Hematopoietic multipotent progenitor cell treated with erythropoietin and hydrocortisone succinate and interleukin-3 and kit ligand, for 4 days (in vitro differentiated cells): ENCODE measurements at places on chromosomes 2 and 18.

- DNase-seq, result peak; percentile 43
Measured at GRCh38 chr2:98824256-98825019, 93.5 kb upstream of the MGAT4A start.

DNA sequence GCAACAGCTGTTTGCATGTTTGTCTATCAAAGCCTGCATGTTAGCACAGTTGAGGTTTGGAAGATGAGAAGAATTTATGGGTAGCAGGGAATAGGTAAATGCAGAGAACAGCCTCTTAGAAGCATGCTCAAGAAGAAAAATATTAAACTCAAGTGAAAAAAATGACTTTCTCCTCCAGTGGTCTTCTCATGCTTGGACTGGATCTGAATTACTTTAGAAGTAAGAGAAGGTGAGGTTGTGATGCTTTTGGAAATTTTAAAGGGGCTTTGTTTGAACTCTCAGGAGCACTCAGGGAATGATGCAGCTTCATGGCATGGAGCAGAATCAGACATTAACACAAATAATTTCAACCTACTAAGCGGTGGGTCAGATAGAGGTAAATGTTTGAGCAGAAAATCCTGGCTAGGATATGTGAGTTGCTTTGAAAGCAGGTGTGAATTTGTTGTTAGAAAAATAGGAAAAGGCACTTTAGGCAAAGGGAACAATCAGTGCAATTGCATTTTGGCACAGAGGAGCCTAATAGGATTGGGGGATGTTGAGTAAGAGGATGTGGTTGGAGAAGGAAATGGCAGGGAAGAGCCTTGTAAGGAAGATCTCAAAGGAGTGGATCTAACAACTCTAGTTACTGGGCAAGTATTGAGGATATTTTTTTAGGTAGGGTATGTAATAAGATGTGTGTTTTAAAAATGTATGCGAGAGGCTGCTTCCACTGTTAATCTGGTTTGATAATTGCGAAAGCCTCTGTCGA is 76.3 kb downstream of the DDX1 start:
- no peak for DNase-seq

DNA sequence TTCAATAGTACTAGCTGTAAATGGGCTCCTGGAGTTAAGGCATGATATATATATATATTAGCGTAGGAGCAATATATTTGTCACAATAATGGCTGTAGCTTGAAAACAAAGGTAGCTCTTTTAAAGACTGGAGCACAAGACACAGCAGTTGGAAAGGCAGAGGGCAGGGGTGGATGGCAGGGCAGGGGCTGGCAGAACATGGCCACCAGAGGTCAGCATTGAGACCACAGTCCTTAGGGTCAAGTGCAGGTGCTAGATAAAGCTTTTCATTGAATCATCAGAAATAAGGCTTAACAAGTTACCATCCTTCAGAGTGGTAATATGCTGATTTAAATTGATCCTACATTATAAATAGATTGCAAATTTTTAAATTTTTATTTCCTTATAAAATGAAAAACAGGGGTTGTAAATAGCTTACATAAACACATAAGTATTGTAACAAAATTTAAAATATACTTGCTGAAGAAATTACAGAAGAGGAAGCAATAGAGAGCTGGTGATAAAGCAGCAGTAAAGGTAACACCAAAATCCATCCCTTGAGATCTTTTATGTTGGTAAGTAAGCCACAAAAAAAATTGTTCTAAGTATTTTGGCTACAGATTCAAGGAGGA is 161.2 kb upstream of the PIEZO2 start:
- DNase-seq, result peak; percentile 79

DNA sequence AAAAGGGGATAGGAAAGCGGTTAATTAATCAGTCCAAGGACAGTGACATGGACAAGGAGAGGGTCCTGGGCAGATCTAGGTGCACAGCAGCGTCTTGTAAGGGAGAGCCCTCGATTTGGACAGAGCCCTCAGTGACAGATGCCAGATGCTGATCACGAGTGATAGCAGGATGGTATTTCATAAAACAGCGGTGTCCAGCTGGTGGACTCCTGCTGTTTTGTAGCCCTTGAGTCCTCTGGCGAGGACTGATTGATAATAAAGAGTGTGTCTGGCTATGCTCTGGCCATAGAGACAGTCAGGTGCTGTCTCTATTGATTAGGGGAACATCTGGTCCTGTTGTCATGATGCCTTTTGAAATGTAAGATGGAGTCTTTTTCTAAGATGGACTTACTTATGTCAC is 180.7 kb downstream of the NCK2 start:
- no peak for DNase-seq

GRCh38 chr18:37524498-37525261 is 40.9 kb downstream of the CELF4 start:
- DNase-seq, result peak; percentile 35

DNA sequence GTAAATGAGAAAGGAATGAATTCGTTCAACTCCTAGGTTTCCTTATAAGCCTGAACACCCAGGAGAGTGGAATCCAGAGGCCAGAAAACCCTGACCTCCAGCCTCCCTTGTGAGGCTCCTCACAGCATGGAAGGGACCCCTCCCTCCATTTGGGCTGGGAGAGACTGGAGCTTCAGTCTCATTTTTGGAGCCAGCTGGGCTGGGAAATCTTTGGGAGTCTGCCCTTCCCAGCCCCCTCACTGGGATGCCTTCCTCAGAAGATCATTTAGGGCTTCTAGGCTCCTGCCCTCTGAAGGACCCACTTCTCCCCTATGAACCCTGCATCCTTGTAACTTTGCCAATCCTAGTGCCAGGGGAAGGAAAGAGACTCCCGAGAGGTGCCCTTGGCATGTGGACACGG is 346.1 kb downstream of the CYP26B1 start:
- DNase-seq, result no peak

GRCh38 chr2:152247337-152247695 is 71.8 kb upstream of the STAM2 start:
- DNase-seq, result no peak

DNA sequence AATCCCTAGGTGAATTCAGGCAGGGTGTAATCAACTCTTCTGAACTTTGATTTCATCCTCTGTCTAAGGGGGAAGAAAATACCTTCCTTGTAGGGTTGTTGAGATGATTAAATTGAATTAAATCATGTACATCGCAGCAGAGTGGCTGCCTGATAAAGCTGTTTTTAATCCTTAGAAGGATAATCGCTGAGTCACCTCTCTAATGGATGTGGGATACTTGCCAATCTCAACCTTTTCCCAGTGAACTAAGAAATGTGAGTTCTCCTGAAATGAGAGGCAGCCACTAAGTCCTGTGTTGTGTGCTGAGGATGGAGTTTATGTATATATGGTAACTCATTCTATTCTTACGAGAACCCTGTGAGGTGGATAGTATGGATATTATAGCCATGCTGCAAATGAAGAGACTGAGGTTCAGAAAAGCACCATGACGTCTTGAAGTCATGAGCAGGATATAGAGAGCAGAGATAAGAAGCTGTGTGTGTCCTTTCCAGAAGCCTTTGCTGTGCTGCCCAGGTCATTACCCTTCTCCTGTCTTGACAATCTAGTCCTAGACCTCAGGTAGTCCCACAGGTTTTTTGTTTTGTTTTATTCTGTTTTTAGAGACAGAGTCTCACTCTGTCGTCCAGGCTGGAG is 93.3 kb downstream of the HNRNPLL start:
- DNase-seq, result peak; percentile 17

GRCh38 chr18:22946217-22946616 is 13.1 kb downstream of the RBBP8 start:
- no peak for DNase-seq

GRCh38 chr2:170305711-170306110 is 127.8 kb downstream of the MYO3B start:
- no peak for DNase-seq

DNA sequence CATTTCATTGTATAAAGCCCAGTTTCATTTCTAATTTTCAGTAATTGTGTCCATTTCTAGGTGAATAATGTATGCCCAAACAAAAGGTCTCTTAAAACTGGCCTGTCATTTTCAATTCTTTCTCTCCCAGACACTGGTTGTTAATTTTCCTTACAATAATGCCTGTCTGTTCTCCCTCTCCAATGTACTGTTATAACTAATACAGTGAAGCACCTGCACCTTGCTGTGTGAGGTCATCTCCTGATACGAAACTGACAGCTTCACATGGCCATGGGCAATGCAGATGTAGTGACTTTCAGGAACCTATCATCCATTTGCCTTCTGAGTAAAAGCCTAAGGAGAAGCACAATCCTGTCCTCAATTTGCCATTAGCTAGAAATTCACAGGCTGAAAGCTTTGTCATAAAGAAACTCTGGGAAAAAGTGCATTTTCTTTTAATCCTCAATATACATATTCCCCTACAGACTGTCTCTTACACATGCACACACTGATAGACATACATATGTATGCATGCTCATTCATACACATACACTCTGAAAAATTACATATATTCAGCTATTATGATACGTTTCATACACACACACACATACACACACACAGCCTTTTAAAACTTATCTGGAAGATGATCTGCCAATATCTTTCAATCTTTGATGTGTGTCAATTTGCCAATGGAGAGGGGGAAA is 1030.3 kb downstream of the TDRD15 start:
- no peak for DNase-seq

DNA sequence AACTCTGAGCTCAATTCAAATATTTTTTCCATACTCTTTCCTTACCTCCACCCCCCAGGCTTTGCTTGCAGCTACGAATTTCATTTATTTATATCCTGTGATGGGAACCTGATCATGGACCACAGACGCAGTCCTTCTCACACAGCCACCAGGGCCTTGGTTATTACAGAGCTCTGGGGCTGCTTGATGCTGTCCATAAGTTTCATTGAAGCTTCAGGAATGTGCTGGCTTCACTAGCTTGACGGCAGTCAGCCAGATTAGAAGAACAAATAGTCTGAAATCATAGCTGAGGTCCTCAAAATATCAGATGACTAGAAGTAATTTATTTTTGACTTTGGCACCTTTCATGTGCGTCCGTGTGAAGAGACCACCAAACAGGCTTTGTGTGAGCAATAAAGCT is 104.9 kb downstream of the VWA3B start:
- DNase-seq, result no peak

DNA sequence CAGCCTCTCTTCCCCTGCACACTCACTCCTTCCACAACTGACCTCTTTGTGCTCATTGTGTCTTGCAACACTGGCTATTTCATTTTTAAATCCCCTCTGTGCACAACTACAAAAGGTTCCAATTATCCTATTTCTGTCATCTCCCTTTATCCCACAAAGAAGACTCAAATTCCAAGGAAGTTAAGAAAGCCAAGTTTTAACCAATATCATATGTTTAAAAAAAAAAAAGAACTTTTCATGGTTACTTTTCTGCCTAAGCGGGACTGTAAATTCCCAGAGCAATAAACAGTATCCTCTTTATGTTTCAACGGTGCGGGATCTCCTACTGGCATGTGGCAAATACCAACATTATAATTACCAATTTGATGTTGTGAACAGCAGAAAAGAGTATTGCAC is 83.8 kb downstream of the DOCK10 start:
- DNase-seq, result no peak

DNA sequence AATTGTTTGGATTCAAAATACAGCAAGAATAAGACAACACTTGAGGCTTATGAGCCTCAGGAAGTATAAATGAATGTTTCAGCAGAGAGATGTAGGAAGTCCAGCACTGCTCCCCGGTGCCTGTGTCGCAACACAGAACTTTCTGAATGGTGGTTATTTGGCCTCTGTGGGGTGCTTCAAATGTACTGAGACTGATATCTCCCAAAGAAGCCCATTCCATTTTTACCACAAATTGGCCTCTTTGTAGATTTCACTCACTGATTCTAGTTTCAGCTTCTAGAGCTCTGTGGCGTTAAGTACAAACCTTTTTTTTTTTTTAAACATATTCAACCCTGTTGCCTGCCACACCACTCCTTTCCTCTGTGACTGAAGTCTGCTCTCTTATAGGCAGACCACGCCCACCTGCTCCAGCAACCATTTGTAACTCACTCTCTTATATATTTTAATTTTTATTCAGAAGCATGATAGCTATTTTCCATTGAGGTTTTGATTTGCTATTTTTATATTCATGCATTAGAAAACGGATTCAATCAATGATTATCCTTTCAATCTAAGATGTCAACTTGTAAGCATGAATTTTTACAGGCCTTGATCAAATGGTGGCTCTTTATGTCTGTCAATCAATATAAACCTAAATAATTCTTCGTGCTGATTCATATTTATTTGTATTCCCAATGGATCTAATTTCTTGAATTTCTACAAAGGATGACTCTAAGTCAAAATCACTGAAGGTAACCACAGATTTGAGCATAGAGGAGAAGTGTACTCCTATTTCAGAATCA is 277.1 kb upstream of the CCDC68 start:
- DNase-seq, result peak; percentile 82

GRCh38 chr2:175647058-175647457 is 355.0 kb downstream of the LNPK start:
- DNase-seq, result no peak

DNA sequence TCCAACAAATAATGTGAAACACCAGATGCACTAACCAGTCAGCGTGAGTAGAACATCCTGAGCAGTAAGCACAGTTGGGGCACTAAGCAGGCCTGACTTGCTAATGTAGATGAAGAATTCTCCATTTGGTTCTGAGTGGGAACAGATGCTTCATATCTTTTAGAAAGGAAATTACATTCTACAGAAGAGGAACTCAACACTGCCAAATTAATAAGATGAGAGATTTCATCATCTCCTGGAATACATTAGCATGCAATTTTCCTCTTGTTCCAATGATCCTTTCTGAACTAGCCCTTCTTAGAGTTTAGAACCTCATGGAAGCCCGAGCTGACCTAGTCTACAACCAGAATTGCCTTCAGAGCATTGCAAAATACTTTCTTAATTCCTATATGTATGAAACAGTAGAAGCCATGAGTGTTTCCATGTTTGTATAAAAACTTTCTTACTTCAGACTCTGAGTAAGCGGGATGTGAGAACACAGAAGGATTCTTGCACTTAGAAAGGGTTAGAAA is 34.8 kb downstream of the COL5A2 start:
- no peak for DNase-seq

DNA sequence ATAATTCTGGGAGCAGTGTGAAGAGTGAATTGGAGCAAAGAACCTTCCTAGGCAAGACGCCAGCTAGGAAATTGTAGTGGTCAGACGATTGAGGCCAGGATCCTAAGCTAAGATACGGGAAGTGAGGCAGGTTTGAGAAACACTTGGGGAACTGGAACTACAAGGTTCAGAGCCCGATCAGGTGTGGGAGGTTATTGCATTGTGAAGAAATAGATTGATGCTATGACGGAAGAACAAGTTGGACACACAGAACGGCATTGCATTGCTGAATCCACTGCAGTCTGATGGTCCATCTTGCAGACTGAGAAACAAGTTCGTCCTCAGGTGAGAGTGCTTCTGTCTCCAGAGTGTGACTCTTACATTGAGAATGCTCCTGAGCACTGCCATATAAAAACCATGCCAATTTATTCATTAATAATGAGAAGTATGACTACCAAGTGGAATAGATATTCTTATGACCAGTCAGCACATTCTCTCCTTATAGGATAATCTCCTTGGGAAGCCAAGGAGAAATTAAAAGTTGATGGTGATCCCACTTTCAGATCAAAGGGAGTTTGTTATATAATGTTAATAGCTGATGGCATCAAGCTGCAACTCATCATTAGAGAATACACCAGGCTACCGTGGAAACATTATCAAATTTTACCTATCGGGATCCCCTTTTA is 30.9 kb downstream of the ANTXR1 start:
- no peak for DNase-seq

GRCh38 chr2:1693723-1694122 is 50.6 kb downstream of the PXDN start:
- no peak for DNase-seq

GRCh38 chr2:67135208-67135607 is 261.9 kb upstream of the ETAA1 start:
- DNase-seq, result no peak

- DNase-seq, result no peak
Measured at GRCh38 chr2:120940726-120941256, 205.1 kb downstream of the GLI2 start.
